Dermis microvascular lymphatic vessel endothelial cell (primary cell): ENCODE measurements at places on chromosomes 13 and 19. TPM values are rescaled to one million over a fixed set of nuclear protein-coding genes. Genes with fewer than 3 reads are reported as not detected.
A peak's percentile ranks its signal among the peaks of the same experiment; 100 is the strongest.

DNA sequence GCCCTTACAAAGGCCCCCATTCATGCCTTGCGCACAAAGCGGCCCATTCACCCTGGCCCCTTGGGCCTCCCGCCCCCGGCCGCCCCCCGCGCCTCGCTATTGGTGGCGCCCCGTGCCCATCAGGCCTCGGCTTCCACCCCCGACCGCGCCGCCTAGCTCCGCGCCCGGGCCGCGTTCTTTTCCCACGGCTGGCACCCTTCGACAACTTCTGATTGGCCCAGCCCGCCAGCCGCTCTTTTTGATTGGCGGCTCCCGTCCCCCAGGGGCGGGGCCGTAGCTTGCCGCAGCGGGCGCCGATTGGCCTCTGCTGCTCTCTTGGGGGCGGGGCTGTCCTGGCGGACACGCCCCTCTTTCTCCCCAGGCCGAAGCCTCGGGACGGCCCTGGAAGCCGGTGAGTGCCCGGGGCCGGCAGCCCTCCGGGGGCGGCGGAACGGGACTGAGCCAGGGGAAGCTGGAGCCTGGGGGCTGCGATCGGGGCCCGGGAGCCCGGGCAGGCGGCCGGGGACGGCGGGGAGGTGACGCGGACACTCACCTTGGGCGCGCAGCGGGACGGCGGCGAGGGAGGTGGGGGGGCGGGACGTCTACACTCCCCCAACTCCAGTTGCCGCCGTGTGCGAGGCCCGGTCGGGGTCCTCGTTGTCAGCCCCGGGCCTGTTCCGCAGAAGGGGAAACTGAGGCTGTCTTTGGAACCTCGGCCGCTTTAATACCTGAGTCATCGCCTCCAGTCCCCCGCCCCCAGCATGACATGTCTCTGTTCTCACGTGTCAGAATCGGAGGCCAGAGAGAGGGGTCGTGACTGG is at the start of gene MYH14:
MYH14 (plus strand) TSS at position 342 of the 800 bp plus-strand sequence. CDS start 6,744 bp downstream, outside the sequence.
- DNase-seq: peak; percentile 69

- DNase-seq: peak; percentile 77
Observed at GRCh38 chr19:13100841-13101589, 1.6 kb downstream of the LYL1 start.

GRCh38 chr19:19443902-19444680 is 38.6 kb downstream of the GATAD2A start:
- DNase-seq: no peak

Gene URAD
- not detected in 2 replicates for total RNA-seq

GRCh38 chr13:23763318-23763717 is 125.9 kb downstream of the MIPEP start:
- no peak for DNase-seq

Gene MFSD12
- total RNA-seq: 53.8 and 78.4 TPM in 2 replicates

Gene CEACAM3
- not detected in 2 replicates for total RNA-seq

Gene LILRA1
- total RNA-seq: not detected in 2 replicates

DNA sequence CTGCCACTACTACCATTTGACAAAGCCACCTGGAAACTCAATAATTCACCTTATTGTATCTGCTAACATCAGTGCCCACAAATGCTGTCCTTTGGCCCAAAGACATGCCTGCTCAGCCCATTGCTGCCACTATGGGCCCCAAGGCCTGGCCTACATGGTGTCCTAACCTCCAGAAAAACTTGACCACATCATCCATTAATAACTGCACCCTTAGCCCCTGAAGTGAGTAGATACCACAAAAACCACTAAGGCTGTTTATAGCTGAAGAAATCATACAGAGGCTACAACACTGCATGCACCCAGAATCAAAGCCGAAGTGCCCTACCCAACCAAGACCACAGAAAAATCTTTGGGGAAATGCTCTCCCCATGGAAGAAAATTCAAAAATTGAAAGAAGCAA is 932.8 kb upstream of the SLITRK6 start:
- no peak for DNase-seq

Gene LILRB2
- not detected in 2 replicates for total RNA-seq

Gene CARM1
- 19.0 and 26.4 TPM in 2 replicates for total RNA-seq

GRCh38 chr13:25691654-25692053 is 319.9 kb downstream of the ATP8A2 start:
- no peak for DNase-seq

GRCh38 chr19:51139299-51140014 is 2.6 kb upstream of the SIGLEC7 start:
- no peak for DNase-seq

DNA sequence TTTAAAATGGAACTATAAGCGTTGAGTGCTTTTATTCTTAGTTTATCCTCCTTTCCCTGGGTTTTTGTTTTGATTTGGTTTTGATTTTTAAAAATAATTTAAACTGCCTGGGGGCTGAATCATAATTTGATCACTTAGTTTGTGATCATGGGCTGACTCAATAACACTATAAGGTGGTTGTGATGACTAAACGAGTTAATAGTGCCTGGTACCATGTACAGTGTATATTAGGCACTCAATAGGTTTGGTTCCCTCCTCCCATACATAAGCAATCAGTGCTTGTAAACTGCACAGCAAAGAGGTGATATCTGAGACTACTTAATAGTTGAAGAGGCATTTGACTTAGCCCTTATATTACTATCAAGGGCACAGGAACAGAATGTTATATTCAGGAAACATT is 200.9 kb upstream of the RFC3 start:
- DNase-seq: no peak

Gene GGN
- under 0.01 and 0.26 TPM in 2 replicates for total RNA-seq

DNA sequence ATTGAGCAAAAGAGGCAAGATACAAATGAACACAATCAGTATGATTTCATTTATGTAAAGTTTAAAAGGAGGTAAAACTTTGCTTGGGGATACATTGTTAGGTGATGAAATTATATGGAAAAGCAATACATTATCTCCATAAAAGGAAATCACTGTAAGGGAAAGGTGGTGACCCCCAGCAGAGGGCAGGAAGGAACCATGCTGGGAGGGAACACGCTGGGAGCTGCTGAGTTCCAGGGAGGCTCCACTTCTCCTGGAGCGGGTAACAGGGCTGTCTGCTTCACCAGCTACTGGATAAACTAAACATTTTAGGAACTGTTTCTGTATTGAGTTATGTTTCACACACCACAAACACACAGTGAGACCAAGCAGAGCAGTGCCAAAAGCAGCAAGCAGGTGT is 91.2 kb downstream of the KATNAL1 start:
- DNase-seq: peak; percentile 17

Gene COMP
- total RNA-seq: not detected in 2 replicates

GRCh38 chr13:55359067-55359466 is 1781.7 kb upstream of the PRR20A start:
- no peak for DNase-seq

- DNase-seq: no peak
Observed at GRCh38 chr13:113220141-113220598, 10.8 kb downstream of the CUL4A start.

Gene RASGRP4
- total RNA-seq: not detected in 2 replicates

GRCh38 chr19:5690955-5691821 is 1.1 kb downstream of the RPL36 start:
- DNase-seq: peak; percentile 78

Gene TEKTIP1
- not detected in 2 replicates for total RNA-seq

DNA sequence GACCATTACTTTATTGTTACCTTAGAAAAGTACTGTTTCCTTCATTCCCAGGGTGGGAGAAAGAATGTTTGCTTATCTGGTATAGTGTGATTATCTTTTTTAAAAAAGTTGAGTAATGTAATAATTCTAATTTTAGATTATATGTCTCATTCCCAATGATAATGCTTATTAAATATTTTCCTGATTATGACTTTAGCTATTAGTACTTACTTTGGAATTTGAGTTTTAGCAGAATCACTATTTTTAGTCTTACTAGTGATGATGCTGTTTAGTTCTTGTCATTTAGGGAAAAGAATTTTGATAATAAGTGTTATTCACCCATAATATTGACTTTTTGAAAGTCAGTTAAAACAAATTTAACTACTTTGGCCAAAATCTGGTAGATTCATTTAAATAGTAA is 95.2 kb downstream of the FRY start:
- no peak for DNase-seq

DNA sequence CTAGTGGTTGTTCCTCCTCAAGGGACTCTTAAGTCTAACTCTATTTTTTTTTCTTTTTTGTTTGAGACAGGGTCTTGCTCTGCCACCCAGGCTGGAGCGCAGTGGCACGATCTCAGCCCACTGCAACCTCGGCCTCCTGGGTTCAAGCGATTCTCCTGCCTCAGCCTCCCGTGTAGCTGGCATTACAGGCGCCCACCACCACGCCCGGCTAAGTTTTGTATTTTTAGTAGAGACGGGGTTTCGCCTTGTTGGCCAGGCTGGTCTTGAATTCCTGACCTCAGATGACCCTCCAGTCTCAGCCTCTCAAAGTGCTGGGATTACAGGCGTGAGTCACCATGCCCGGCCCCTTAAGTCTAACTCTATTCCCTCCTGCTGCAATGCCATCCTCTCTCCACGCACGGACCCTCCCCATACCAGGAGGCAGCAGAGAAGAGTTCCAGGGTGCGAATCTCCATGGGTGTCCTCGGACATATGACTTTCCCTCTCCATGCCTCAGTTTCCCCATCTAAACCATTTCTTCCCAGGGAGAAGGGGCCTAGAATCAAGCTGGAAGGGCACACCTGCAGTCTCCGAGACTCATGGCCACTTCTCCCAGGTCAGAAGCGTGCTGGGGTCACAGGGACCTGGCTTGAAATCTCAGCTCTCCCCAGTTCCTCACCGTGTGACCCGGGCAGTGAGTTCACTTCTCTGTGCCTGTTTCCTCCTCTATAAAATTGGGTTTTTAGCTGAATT is 6.0 kb upstream of the BCL3 start:
- peak; percentile 41 for DNase-seq

DNA sequence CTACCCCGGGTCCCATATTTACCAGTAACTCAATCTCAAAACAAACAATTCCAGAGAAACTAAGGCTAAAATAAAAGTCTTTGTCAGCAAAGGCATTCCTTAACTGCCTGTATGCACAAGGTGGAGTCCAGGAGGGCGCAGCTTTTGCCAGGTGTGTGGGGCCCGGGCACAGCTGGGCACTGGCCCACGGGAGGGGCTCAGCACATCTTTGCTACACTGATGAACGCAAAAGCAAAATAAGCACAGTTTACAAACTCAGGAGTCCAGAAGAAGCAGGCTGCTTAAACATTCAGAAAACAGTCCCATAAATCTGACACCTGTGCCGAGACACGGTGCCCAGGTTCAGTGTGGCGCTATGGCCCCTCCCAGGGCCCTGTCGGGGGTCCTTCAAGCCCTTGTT is 70.8 kb downstream of the SLC7A1 start:
- no peak for DNase-seq

Gene LILRB5
- not detected in 2 replicates for total RNA-seq
